ENCODE measurements at places on chromosomes 12 and 14.

- DNase-seq = no peak
Measured at GRCh38 chr14:37179896-37180502, 7.6 kb upstream of the SLC25A21 start.

- DNase-seq = no peak
Measured at GRCh38 chr14:66111891-66112290, 374.3 kb upstream of the CCDC196 start.

DNA sequence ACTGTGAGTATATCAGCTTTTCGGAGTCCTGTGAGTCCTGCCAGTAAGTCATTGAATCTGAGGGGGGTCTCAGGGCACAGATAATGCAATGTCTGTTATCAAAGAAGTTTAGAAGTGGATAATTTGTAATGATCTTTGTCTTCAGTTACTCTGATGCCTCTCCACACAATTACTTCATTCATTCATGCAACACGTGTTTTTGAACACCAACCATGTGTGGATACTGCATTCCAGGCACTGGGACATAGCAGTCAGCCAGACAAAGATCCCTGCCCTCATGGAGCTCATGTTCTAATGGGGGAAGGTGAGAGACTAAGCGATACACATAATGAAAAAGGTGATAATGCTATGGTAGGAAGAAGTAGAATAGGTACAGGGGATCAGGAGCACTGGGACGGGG, 60.8 kb upstream of the SCN8A start:
- no peak for DNase-seq

DNA sequence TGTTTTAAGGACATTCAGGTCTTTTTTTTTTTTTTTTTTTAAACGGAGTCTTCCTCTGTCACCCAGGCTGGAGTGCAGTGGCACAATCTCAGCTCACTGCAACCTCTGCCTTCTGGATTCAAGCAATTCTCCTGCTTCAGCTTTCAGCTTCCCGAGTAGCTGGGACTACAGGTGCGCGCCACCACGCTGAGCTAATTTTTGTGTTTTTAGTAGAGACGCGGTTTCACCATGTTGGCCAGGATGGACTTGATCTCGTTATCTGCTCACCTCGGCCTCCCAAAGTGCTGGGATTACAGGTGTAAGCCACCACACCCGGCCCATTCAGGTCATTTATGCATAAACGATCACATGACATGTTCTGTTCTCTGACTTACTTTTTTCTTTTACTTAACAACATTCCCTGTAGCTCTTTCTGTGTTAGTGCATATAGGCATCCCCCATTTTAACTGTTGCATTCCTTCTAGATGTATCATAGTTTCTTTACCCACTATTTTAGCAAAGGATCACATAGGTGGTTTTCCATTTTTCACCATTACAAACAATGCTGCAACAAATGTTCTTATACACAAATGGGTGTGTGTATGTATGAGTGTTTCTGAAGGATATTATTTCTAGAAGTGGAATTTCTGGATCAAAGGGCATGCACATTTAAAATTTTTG, 74.2 kb downstream of the ARF6 start:
- no peak for DNase-seq

DNA sequence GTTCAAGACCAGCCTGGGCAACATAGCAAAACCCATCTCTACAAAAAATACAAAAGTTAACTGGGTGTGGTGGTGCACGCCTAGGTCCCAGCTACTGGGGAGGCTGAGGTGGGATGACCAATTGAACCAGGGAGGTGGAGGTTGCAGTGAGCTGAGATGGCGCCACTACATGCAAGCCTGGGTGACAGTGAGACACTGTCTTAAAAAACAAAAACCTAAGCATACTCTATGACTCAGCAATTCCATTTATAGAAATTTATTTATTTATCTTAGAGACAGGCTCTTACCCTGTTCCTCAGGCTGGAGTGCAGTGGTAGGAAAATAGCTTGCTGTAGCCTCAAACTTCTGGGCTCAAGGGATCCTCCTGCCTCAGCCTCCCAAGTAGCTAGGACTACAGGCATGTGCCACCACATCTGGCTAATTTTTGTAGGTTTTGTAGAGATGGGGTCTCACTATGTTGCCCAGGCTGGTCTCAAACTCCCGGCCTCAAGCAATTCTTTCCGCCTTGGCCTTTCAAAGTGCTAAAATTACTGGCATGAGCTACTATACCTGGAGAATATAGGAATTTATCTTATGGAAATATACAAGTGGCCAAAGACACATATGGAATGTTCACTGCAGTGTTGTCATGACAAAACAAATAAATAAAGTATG, 43.3 kb downstream of the NCKAP5L start:
- no peak for DNase-seq

DNA sequence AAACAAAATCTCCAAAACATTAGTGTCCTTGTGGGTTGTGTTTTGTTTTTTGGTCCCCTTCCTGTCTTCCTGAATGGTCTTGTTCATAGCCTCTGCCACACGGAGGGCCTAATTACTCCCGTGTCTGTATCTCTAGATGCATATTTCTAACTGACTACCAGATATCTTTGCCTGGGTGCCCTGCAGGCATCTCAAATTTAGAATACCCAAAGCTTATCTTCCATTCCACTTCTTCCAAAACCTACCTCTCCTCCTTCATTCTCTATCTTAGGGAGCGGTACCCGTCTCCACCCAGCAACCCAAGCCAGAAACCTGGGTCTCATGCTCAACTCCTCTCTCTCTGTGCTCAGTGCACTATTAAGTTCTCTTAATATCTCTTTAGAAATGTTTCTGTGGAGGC, 10.9 kb upstream of the METAP2 start:
- no peak for DNase-seq

GRCh38 chr12:46230306-46230705, 38.5 kb downstream of the SLC38A1 start:
- DNase-seq = no peak

- DNase-seq = no peak
Measured at GRCh38 chr12:68821357-68822188, 13.6 kb downstream of the MDM2 start.

- no peak for DNase-seq
Measured at GRCh38 chr12:45329238-45329637, 113.3 kb downstream of the ANO6 start.

Data from suppressor macrophage (primary cell).